ENCODE measurements at places on chromosomes 5 and 9. TPM values are rescaled to one million over a fixed set of nuclear protein-coding genes. Genes with fewer than 3 reads are reported as not detected.

The QRFP gene
- total RNA-seq = not detected

- DNase-seq = no peak
- no peak overlapping the region for H3K27ac ChIP-seq
- no peaks in the 10 kb centered on the region for H3K27me3 ChIP-seq
- H3K36me3 ChIP-seq = no peaks in the 10 kb centered on the region
- H3K4me3 ChIP-seq = no peak overlapping the region
- H3K4me1 ChIP-seq = no peaks in the 10 kb centered on the region
Measured at GRCh38 chr5:105882956-105883481, 1787.7 kb downstream of the EFNA5 start.

DNA sequence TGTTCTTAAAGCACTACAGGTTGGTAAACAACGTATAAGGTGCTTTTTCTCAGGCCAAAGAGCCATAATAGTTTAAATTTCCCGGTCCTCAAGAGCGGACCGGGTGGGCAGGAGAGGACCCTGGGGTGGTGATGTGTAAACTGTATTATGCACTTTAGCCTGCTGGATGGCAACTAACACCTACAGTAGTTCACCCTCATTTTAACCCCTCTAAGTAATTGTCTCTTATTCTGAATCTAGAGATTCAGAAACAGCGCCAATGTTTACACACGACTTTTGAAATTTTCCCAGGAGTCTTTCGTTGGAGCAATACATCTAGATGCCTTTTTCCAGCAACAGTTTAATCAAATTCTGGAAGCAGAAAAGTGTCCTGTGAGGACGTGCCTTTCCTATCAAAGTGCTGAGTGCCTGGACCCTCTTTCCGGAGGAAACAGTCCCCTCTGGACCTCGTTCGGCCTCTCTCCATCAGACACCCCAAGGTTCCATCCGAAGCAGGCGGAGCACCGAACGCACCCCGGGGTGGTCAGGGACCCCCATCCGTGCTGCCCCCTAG lies 676 bp upstream of the OCLN start:
- no peaks in the 10 kb centered on the region for H3K36me3 ChIP-seq
- no peak for DNase-seq
- no peak overlapping the region for H3K27ac ChIP-seq
- no peak overlapping the region for H3K4me3 ChIP-seq
- peaks cover 19% of the 10 kb centered on the region for H3K4me1 ChIP-seq

DNA sequence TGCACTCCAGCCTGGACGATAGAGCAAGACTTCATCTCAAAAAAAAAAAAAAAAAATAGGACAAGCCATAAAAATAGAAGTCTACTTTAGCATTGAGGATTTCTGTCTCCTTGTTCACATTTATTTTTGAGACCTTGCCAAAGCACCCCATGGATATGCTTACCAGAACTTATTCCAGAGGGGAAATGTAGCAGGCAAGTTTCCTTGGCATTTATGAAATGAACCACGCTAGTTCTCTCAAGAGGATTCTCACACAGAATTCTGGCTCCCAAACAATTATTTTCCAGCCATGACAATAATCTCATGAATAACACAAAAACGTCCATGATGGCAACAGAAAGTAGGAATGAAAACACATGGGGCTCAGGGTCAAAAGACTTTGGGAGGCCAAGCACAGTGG lies 23.4 kb upstream of the GPX8 start:
- no peaks in the 10 kb centered on the region for H3K27me3 ChIP-seq
- DNase-seq = no peak
- peaks cover 4% of the 10 kb centered on the region for H3K4me1 ChIP-seq
- H3K4me3 ChIP-seq = no peak overlapping the region
- no peak overlapping the region for H3K27ac ChIP-seq
- H3K36me3 ChIP-seq = no peaks in the 10 kb centered on the region

- peak; percentile 6 for DNase-seq
- H3K36me3 ChIP-seq = no peaks in the 10 kb centered on the region
- no peak overlapping the region for H3K4me3 ChIP-seq
- H3K4me1 ChIP-seq = no peaks in the 10 kb centered on the region
- no peak overlapping the region for H3K27ac ChIP-seq
Measured at GRCh38 chr5:156208271-156208670, 118.7 kb upstream of the SGCD start.

- no peak for DNase-seq
- no peak overlapping the region for H3K4me3 ChIP-seq
- H3K36me3 ChIP-seq = no peaks in the 10 kb centered on the region
- H3K27ac ChIP-seq = no peak overlapping the region
- no peaks in the 10 kb centered on the region for H3K4me1 ChIP-seq
Measured at GRCh38 chr5:62653001-62653863, 74.6 kb downstream of the LRRC70 start.

- H3K27me3 ChIP-seq = peaks cover 4% of the 10 kb centered on the region
- H3K4me1 ChIP-seq = peaks cover 20% of the 10 kb centered on the region
- H3K4me3 ChIP-seq = no peak overlapping the region
- no peaks in the 10 kb centered on the region for H3K36me3 ChIP-seq
- H3K27ac ChIP-seq = no peak overlapping the region
Measured at GRCh38 chr9:129709438-129710168, 43.2 kb downstream of the PTGES start.

DNA sequence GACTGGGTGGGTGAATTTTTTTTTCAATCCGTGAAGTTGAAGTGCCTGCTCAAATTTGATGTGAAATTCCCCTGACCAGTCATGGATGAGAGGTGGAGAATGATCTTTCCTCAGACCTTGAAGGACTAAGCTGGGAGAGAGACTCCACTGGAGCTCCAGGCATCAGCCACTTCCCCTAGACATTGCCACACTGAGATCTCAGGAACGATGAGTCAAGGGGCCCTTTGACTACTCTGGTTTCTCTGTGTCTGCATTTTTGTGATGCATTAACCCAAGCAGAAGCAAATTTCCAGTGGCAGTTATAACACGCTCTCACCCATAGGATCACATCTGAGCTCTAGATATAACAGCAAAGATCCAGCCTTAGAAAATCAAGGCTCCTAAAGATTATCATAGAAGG lies 171.2 kb upstream of the KIF2A start:
- no peaks in the 10 kb centered on the region for H3K27me3 ChIP-seq
- H3K36me3 ChIP-seq = no peaks in the 10 kb centered on the region
- no peak for DNase-seq
- no peak overlapping the region for H3K27ac ChIP-seq
- H3K4me1 ChIP-seq = no peaks in the 10 kb centered on the region

- DNase-seq = no peak
- H3K4me1 ChIP-seq = no peaks in the 10 kb centered on the region
- no peak overlapping the region for H3K27ac ChIP-seq
- no peak overlapping the region for H3K4me3 ChIP-seq
Measured at GRCh38 chr5:158320178-158320674, 461.3 kb upstream of the CLINT1 start.

Measured in natural killer cell (primary cell).